ENCODE measurements at places on chromosomes 12 and 14.

DNA sequence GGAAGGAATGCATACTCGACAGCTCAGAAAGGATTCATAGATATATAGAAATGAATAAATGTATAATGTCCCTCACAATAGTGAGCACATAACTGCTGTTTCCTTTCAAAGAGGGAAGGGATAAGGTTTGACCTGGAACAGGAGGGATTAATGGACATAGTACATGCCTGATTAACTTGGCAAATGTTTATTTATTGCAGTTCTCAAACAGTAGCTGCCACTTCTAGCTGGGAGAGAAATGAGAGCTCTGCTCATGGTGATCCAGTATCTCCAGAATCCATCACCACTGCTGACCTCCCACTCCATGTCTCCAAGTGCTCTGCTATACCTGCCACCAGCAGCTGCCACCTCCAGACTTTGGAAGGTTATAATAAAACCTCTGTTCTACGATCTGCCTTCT is 108.1 kb downstream of the LRIG3 start:
- DNase-seq: no peak

DNA sequence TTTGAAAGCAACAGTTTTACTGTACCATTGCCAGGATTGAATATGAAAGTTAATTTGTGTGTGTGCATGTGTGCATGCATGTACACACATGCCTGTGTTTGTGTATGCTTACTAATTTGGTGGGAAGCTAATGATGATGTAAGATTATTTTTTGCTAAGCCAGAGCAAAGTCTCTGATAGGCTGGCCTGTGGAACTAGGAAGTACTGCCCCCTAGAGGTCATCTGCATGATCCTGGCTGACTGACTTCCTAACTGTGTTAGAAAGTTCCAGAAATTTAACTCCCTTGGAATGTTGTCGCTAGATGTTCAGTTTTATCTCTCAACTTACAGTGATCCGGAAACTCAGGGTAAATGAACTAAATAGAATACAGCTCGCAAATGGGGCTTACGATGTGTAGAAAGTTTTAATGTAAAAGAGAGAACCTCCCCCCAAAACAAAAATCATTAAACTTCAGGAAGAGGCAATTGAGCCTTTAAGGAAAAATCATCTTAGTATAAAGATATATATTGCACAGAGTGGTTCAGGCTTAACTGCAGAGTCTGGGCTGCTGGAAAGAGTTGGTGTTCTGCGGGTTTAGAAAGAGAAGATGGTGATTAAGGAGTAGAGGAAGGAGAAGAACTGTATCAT is 34.3 kb upstream of the SLC38A1 start:
- peak; percentile 54 for DNase-seq

DNA sequence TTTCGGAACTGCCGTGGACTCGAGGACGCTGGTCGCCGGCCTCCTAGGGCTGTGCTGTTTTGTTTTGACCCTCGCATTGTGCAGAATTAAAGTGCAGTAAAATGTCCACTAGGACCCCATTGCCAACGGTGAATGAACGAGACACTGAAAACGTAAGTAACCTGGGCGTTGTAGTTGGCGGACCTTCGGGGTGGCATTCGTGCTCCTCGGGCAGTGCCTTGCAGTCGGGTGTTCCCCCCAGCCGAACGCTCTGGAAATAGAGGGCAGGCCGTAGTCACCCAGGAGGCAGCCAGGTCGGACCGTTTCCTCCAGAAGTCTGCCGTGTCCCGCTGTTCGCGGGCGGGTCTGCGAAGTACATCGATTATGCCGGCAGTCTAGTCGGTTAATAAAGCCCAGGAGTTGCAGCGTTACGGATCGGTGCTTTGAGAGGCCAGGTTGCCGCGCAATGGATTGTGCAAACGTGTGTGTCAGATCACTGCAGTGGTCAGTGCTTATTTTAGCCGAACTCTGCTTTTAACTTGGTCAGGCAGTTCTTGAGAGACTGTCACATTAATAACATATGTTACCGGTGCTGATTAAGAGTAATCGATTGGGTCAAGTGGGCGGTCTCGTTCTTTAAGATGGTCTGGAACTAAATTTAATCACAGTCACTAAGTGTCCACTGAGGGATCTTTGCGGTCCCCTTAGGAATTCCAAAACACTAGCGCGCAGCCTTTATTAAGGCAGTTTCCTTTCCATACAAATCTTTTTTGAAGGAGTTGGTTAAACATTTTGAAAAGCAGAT is 906 bp downstream of the MARK3 start:
- peak; percentile 36 for DNase-seq

GRCh38 chr14:55477680-55478079 is 37.3 kb upstream of the TBPL2 start:
- no peak for DNase-seq

- DNase-seq: no peak
These were observed 113.2 kb upstream of the PPFIA2 start for GRCh38 chr12:81872400-81872799.

GRCh38 chr14:86510491-86510890 is 980.5 kb downstream of the FLRT2 start:
- no peak for DNase-seq

DNA sequence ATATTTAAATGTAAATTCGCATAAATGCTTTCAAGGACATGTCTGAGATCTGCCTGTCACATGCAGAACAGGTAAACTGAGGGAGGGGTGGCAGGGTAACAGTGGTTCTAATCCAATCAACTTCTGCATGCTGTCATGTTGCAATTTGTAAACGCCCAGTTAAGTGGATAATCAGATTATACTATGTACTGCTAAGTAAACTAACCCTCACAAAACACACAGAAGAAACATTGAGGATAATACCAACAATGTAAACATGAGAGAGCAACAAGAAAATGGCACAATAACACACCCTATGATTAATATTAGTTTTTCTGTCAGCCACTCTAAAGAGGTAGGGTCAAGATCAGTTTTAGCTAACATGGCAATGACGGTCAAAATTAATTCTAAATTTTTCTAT is 123.7 kb downstream of the KIF21A start:
- DNase-seq: no peak

- DNase-seq: no peak
These were observed 38.0 kb downstream of the LTBP2 start for GRCh38 chr14:74574090-74574433.

DNA sequence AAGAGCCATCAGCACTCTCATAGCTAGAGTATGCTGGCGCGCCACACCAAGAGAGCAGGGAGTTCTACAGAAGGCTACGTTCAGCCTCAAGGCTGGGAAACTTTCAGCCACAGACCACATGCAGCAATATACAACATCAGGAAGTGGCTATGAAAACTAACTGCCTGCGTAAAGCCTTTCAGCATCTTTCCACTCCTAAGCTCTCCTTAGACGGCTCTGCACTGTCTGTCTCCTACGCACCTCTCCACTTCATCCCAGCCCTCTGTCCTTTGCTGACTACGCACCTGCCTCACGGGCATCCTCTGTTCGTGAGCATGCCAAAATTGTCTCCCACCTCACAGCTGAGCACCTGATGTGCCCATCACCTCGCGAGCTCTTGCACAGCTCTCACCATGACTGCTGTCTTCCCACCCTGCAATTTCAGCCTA is 9.7 kb downstream of the MPHOSPH9 start:
- no peak for DNase-seq

DNA sequence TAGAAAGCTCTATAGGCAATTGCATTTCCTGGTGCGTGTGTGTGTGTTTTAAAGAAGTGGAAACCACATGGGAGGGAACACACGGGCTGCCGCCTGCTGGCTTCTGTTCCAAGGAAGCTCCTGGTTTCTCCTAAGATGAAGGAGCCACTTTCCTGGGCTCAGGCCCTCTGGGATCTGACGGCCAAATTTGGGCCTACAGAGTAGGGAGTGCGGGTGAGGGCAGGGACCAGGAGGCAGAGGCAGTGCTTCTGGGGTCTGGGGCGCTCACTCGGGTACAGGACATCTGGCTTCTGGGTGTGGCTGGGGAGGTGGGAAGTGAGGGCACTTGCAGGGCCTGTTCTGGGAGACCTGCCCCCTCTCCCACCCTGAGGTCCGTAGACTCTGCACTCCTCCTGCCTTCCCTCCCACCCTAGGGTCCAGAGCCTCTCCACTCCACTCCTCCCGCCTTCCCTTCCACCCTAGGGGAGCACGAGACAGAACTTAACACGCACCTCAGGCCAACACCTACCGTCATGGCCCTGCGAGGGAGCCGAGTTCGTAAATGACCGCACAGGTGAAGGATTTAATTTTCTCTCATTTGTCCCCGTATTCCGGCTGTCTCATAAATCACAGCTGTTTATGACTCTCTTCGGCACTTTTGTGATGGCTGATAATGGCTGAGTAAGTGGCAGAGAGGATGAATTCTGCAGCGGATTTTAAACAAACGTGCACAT is 127.7 kb downstream of the KIF26A start:
- DNase-seq: no peak

All from SK-N-SH (cell line).